ENCODE measurements at places on chromosomes 7 and 10.

- DNase-seq, result no peak
Measured at GRCh38 chr10:22473044-22473443, 127.7 kb downstream of the SPAG6 start.

DNA sequence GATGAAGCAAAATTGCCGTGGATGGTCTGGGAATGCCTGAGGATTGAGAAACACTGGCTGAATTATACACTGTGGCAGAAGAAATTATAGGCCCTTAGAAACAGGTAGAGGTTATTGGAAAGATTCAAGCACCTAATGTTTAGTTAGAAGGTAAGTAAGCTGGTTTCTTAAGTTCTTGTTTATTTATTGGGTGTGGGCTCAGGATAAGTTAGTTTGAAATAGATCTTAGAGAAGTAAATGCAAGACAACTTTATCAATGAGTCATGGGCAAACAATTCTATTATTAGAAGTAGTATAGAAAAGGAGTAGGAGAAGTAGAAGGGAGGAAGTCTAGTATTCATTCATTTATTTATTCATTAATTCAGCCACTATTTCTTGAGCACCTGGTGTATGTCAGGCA is 96.5 kb downstream of the KAT6B start:
- no peak for DNase-seq

DNA sequence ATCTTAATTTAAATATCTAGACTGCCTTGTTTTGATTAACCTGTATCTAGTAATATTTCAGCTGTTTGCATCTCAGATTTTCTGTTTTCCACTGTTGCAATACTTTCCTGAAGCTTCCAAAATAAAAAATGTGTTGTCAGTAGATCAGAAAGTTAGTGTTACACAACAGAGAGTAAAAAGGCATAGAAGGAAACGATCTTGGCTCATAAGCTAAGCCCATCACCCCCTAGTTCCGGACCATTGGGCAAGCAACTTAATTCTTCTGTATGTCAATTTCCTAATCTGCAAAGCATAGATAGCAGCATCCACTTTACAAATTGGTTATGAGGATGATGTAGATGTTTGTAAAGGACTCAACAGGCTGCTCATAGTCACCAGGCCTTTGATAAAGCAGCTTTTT is 4.4 kb downstream of the PON3 start:
- DNase-seq, result no peak

DNA sequence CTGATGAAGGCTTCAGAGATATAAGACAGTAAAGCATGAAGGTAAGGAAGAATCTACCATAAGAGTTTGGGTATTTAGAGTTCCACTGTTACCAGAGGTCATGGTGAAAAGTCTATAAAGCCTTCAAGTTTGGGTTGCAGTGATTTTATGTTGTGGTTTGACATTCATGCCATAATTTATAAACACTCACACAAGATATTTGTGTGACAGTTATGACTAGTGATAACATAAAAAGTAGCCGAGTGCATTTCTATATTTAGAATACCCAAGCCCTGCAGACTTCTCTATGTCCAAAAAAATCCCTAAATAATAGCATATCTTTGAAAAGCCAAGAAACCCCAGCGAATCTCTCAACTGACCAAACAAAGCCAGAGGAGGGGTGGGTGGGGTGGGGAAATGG is 229.9 kb downstream of the CXCL12 start:
- no peak for DNase-seq

DNA sequence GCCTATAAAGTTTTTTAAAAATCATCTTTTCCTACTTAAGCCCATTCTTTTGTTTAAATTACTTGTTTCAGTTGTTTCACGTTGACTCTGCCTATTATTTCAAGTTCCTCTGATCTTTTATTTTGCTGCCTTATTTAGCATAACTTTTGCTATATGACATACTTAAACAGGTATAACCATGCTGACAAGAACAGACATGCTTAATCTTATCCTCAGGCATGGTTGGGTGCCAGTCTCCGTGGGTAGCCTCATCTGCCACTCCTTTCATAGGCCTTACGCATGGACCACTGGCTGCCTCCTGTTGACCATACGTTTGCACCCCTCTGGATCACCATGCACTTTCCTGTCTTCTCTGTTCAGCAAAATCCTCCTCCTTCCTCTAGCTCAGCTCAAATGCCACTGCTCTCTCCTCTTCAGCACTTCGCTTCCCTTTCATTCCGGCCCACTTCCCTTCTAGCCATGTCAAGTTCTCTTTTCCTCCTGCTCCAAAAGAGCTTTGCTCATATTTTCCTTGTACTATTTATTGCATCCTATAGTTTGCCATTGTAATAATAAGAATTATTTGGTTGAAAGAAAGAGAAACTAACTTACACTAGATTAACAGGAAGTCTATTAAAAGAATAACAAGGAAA is 10.0 kb upstream of the TSPAN33 start:
- no peak for DNase-seq
